NCI-H774 (cell line): ENCODE measurements at places on chromosomes 1 and 21.

DNA sequence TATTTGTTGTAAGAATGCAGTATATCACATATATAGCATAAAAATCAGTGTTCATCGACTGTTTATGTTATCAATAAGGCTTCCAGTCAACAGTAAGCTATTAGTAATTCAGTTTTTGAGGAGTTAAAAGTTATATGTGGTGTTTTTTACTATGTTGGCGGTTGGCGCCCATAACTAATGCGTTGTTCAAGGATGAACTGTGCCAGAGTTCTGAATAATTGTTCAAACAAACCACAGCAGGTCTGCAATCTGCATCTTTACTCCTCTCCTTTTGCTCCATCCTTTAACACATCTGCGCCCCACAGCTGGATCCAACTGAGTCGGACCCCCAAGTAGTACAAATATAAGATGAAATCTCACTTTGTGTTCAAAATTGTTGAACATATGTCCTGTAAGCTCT is 836.1 kb downstream of the LTN1 start:
- DNase-seq: no peak

DNA sequence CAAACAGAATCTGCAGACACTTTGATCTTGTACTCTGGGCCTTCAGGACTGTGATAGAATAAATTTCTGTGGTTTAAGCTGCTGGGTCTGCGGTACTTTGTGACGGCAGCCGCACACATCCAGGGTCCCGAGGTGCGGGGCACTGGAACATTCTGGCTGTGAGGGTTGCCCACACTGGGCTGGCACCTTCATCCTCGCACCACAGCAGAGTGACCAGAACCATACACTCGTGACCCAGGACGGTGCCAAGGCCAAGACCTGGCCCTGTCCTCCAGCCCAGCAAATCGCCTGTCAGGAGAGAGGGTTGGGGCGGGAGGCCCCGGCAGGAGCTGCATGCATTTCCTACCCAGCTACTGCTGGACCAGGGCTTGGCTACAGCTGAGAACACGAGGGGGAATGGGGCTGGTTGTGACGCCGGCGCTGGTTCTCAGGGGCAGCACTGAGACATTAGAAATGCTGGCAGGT is 2.6 kb upstream of the FTCD start:
- DNase-seq: no peak

- no peak for DNase-seq
Observed at GRCh38 chr1:51285055-51285454, 45.3 kb downstream of the TTC39A start.

GRCh38 chr1:1020000-1020404 is at the start of gene AGRN:
Gene AGRN (plus strand): TSS chr1:1020120. CDS start chr1:1020173, 53 bp downstream.
- no peak for DNase-seq

GRCh38 chr1:2172551-2173146 is 21.9 kb downstream of the FAAP20 start:
- DNase-seq: no peak

- no peak for DNase-seq
Observed at GRCh38 chr1:89760496-89760895, 60.3 kb upstream of the LRRC8D start.

DNA sequence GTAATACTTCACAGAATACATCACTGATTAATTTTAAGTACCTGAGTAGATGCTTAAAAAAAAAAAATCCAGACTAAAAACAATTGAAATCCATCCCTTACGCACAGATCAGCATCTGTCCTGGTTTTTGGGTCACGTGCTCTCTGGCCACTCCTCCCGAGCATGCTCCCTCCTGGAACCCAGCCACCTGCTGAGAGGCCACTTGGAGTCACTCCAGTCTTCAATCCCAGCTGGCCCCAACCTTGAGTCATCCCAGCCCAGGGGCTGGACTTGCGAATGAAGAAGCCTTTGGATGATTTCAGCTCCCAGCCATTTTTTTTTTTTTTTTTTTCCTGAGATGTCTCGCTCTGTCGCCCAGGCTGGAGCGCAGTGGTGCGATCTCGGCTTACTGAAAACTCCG is 8.9 kb downstream of the MAP1LC3C start:
- no peak for DNase-seq

- DNase-seq: no peak
Observed at GRCh38 chr1:158681606-158682005, 4.9 kb downstream of the SPTA1 start.

DNA sequence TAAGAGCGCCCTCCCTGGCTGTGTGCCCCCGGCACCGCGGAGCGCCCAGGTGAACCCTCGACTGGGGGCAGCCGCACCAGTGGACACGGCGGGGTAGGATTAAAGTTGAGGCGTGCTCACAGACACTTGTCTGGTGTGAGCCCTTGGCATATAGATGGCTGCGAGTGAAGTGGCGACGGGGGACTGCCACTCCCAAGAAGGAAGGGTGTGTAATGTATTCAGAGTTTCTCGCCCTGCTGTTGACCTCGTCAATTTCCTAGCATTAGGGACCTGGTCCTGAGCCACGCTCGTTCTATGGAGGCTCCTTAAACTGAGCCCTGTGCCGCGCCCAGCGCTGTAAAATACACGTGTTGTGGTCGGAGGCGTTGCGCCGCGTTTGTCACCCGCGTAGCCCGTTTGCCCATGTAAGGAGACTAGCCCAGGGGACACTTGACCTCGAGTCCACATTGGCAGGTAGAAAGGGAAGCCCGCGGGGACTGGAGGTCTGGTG is 554 bp downstream of the EVA1C start:
- DNase-seq: no peak

DNA sequence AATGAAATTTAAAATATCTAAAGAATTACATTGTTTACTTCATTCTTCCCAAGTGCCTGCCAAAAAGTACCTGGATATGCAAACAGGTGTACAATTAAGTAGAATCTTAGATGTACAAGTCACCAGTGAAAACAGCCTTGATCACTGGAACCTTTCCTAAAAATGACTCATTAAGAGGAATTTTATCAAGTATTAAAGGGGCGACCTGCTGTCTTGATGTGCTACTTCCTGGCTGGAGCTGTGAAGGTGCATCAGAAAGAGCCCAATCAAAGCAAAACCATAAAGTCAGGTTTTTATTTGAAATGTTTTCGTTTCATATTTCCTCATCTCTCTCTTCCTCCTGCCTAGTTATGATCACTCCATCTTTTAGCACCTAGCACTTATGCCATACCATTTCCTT is 33.4 kb downstream of the IFI44 start:
- no peak for DNase-seq

DNA sequence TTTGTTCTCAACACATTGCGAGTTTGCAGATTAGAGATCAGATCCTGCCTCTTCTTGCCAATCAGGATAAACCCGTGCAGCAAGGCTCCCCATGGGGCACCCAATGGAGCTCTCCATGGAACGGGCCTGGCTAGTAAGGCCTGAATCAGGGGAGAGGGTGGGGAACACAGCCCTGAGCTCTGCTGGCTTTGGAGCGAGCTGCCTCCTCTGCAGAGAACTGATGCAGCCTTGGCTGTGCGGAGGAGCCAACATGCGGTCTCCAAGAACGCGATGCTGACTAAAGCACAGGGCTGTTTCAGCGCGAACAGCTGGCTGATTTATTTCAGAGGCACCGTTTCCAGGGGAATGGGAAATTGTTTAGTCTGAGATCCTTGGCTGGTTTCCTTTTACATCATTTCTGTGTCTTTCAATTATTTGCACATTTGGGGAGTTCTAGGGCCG is 139.7 kb downstream of the TSEN15 start:
- DNase-seq: no peak
